ENCODE measurements at places on chromosomes 11 and 22. TPM values are rescaled to one million over a fixed set of nuclear protein-coding genes. Genes with fewer than 3 reads are reported as not detected.
A peak's percentile ranks its signal among the peaks of the same experiment; 100 is the strongest.

The SYT7 gene
- 12.1 TPM for total RNA-seq

The CHRNA10 gene
- total RNA-seq = 1.6 TPM

The KCNC1 gene
- total RNA-seq = not detected

The OR52H1 gene
- total RNA-seq = not detected

GRCh38 chr11:12235947-12236743 is 125.8 kb downstream of the MICAL2 start:
- H3K4me3 ChIP-seq = no peak overlapping the region
- no peak for DNase-seq
- H3K36me3 ChIP-seq = peaks cover 54% of the 10 kb centered on the region

DNA sequence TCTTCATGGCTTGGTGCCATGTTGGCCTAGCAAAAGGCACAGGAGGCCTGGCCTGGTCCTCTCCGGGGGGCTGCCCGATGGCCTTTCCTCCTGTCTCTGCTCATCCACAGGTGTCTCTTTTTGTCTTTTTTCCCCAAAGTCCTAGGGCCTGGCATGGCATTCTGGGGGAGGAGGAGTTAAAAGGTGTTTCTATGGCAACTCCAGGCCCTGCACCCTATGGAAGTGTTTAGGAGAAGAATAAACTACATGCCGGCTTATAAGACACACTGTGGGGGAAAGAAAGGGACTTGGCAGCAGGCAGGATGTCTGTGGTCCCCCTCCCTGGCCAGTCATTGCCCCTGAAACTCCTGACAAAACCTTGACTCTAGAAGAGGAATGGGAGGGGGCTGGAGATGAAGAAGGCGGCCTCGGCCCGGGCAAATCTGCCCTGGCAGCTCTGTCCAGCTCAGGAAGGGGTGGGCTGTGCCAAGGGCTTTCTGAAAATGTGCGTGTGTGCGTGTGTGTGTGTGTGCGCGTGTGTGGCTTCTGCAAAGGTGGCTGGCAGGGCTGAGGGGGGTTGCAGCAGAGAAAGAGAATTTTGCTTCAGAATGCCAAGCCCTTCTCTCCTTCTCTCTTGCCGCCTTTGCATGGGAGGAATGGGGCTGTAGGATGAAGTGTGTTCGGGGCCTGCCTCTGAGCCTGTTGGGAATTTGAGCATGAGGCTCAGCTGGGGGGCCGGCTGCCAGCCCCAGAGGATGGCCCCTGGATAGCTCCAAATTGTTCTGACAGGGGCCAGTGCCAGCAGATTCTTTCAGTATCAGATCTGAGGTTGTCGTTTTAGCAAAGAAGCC is 3.2 kb downstream of the TIMP3 start:
- H3K4me1 ChIP-seq = peaks cover 65% of the 10 kb centered on the region
- peak overlapping the region; percentile 88 for H3K27ac ChIP-seq
- H3K36me3 ChIP-seq = peaks cover 16% of the 10 kb centered on the region
- peak overlapping the region; percentile 97 for H3K4me3 ChIP-seq
- H3K27me3 ChIP-seq = no peaks in the 10 kb centered on the region

DNA sequence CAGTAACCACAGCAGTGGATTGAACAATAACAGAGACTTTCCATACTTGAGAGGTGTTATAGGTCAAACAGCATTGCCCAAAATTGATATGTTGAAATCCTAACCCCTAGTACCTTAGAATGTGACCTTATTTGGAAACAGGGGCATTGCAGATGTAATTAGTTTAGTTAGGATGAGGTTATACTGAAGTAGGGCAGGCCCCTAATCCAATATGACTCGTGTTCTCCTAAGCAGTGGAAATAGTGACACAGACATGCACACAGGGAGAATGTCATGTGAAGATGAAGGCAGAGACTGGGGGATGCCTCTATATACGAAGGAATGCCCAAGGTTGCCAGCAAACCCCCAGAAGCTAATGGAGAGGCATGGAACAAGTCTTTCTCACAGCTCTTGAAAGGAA is 270.5 kb downstream of the TENM4 start:
- no peaks in the 10 kb centered on the region for H3K36me3 ChIP-seq
- H3K4me1 ChIP-seq = peaks cover 7% of the 10 kb centered on the region
- no peaks in the 10 kb centered on the region for H3K27me3 ChIP-seq
- no peak overlapping the region for H3K27ac ChIP-seq
- no peak overlapping the region for H3K4me3 ChIP-seq

DNA sequence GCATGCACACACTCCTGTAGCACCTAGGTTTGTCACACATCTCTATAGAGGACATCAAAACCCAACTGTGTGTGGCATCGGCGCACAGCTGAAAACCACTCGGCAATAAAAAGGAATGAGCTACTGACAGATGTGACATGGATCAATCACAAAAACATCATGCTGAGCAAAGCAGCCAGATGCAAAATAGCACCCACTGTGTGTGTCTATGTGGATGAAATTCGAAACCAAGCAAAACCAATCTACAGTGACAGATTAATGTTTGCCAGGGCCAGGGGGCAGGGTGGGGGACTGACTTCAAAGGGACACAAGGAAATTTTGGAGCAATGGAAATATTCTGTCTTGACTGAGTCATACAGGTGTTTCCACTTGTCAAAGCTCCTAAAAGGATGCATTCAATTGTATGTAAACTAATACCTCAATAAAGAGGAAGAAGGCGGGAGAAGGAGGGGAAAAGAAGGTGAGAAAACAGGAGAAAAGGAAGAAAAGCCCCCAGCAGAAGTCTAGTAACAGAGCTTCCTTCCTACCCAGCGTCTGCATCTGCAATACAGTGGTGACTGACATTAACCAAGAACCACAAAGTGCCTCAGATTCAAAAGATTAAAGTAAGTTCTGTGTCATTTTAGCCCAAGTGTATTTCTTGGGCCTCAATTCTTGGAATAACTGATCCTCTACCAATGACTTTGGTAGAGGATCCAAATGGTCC is 49.8 kb downstream of the PACSIN2 start:
- no peak for DNase-seq
- peaks cover 29% of the 10 kb centered on the region for H3K4me1 ChIP-seq
- no peak overlapping the region for H3K27ac ChIP-seq
- H3K4me3 ChIP-seq = no peak overlapping the region
- peaks cover 5% of the 10 kb centered on the region for H3K36me3 ChIP-seq
